ENCODE measurements at places on chromosomes 6 and 20.

GRCh38 chr6:121748376-121748775 is 312.9 kb downstream of the GJA1 start:
- no peak for DNase-seq

GRCh38 chr6:76465410-76465809 is 392.9 kb upstream of the IMPG1 start:
- no peak for DNase-seq

GRCh38 chr6:88761237-88762031 is 202.0 kb downstream of the RNGTT start:
- DNase-seq, result no peak

DNA sequence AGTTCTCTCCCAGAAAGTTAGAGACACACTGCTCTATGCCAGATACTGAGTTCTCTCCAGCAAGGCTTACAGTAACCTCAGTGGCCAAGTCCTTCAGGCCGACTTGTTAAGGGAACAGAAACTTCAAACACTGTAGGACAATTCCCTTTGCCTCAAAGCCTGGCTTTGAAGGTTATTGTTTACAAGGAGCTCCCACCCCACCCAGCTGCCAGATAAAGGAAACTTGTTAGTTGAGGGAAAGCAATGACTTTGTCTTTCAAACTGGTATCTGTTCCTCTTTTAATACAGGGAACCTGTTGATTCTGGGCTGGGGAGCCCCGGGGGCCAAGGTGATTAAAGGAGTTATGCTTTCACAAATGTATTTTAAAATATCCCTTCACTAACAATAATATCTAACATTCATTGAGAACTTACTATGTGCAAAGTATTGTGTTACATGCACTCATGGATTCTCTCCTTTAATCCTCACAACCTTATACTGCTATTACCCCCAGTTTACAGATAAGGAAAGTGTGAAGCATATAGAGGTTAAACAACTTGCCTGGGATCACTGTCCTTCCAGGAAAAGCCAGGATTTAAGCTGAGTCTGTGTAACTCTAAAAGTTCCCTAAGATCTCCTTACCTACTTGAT is 27.6 kb upstream of the CDKN1A start:
- peak; percentile 67 for DNase-seq

DNA sequence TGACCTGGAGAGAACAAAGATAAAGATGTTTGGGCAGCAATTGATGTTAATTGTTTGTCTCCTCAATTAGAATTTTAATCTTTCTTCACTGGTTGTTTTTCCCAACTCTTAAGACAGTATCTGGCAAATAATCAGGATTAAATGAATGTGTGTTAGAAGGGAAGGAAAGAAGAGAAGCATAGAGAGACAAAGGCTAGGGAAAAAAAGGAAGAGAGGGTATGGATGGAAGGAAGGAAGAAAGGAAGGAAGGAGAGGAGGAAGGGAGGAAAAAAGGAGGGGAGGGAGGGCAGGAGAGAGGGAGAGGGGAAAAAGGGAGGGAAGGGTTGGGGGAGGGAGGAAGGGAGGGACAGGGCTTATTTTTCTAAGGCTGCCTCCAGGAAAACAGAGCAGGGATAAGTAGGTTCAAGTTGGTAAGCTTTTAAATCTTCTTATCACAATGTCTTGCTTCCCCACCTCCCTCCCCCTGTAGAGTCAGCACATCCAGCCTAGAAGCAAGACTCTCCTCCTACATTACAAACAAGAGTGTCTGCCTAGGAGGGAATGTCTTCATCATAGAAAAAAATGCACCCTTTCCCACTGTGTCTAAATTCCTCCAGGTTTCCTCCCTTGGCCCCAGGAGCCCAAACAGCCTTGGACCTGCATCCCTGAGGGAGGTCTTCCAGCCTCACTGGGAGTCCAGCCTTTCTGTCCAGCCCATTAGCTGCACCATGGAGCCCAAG is 447.8 kb upstream of the JARID2 start:
- no peak for DNase-seq

DNA sequence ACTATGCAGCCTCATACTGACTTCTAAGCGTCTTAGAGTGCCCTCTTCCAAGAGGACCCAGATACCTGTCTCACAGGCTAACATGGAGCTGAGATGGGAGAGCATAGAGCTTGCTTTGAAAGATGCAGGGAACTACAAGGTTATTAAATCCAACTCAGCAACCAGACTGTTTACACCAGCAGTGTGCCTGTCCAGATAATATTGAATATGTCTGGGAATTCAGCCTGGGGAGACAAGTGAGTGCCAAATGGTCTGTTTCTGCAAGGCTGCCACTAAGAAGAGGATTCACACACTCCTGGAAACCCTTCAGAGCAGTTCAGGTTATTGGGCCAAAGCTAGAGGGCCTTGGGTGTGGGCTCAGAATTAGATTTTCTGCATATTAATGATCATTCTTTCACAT is 547.8 kb downstream of the PTPRT start:
- no peak for DNase-seq

DNA sequence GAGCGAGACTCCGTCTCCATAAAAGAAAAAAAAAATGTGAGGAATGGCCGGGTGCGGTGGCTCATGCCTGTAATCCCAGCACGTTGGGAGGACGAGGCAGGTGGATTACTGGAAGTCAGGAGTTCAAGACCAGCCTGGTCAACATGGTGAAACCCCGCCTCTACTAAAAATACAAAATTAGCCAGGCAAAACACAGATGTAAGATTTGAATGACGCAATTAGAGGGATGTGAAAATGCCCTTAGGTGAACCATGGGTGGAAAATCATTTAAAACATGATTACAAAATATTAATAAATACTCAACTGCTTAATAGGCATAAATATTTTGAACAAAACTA is 20.9 kb downstream of the COL9A3 start:
- DNase-seq, result no peak

DNA sequence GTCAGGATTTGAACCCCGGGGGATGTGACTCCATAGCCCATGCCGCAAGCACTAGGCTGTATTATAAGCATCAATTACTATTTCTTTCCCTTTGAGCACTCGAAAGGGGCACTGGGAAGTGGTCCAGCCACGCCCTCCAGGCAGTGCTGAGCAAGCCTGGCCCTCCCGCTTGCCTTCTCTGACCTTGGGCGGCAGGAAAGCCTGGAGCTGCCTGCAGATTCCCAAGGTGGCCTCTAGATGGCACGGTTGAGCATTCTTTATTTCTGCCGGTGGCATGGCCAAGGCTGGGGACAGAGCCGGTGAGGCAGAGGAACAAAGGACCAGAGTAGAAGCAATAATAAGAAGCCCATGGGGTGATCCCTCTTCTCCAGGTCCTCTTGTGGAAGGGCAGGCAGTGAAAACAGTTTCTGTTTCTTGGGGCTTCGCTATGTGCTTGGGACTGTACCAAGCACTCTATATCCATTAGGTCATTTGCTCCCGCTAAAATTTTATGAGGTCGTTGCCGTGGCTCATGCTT is 32.0 kb downstream of the ARHGAP40 start:
- DNase-seq, result peak; percentile 68

GRCh38 chr20:49166534-49167449 is 21.3 kb downstream of the STAU1 start:
- DNase-seq, result no peak

- DNase-seq, result no peak
Observed at GRCh38 chr6:51495096-51495495, 592.3 kb downstream of the PKHD1 start.

GRCh38 chr20:14829906-14830305 is 492.5 kb upstream of the FLRT3 start:
- no peak for DNase-seq

DNA sequence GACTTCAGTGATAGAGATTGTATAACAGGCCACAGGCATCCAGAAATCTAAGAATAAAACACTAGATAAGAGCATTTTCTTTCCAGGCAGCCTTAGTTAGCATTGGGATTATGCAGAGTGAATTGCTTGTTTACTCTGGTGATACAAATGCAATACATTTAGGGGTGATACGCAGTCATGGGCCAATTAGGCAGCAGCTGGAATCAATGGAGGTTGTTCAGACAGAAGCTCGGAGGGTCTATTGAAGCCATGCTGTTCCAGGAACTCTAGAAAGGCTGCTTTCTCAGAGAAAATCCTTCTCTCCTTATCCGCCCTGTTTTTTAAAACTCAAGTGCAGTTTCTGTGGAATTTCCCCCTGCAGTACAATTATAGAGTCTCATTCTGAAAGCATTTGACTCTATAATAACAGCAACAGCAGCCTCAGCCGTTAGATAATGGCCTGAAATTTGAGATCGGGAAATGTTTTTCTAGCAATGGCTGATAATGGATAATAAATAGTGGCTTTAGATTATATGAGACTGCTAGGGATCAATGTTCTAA is 364.3 kb upstream of the HS3ST5 start:
- DNase-seq, result no peak

GRCh38 chr6:70221025-70221714 is 81.7 kb downstream of the COL9A1 start:
- peak; percentile 4 for DNase-seq

GRCh38 chr20:31972471-31973021 is 4.6 kb downstream of the XKR7 start:
- DNase-seq, result no peak
